ENCODE measurements at places on chromosomes 2 and 18.
A peak's percentile ranks its signal among the peaks of the same experiment; 100 is the strongest.

DNA sequence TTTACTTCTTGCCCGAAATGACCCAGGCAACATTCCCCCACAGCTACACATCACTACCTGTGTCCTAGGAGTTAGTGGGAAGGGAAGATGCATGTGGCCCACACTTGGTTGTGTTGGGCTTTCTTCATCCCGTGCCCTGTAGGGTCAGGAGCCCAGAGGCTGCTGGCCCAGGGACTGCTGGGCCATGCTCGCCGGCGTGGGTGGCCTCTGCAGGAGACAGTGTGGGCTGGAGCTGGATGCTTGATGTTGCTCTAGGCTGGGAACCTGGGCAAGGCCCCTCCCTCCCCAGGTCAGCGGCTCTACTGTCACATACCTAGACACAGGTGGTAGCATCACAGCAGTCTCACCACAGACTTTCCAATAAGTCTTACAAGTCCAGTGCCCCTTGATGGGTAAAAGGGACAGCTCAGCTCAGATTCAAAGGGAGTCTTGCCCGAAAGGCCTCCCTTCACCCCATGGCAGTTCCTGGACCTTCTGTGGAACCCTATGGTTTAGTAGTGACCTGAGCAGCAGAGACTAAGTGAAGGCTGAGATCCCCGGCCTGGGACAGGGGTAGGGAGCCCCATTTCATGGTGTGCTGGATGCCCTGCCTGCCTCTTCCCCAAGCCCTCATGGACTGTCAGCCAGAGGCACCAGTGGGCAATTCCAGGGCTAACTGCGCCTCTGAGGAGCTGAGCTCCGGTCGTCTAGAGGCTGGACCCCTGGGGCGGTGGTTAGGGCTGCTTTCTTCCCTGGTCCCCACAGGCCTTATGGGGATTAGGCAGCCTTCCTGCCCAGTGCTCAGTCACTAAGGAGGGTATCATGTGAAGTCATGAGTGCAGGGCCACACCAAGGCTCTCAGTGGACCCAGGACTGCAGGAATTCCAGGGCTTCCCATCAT, 45.4 kb upstream of the FAHD2A start:
- DNase-seq: no peak

DNA sequence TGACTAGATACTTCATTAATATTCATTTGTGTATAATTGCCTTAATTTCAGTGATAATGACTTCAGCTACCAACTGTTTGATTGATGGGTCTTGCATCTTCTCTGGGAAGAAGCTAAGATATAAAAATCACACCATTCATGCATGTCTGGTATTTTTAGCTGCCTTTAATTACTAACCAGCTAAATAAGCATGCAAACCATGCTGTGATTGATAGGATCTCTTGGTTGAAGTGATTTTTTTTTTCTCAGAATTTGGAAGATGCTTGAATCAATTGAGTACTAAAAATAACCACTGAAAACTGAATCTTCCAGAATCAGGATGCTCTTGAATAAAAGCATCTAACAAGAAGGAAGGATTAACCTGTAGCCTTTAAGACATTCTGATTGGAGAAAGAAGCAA, 668.8 kb downstream of the TDRD15 start:
- no peak for DNase-seq

DNA sequence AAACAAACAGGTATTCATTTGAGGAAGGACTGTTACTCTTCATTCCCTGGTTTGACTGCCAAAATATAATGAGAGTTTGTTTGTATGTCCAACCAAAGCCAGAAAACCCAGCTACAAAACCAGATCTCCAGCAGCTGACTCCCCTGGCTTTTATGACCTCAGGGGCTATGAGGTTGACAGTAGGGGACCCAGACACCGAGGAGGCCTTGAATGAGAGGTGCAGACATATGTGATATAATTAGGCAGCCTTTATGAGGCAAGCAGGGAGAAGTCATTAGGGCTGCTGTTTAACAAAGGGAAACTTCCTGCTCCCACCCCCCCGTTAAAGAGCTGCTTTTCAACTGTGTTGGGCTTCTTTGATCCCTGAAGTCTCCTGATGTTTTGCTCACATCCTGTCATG, 236.7 kb downstream of the SLC4A3 start:
- DNase-seq: no peak

DNA sequence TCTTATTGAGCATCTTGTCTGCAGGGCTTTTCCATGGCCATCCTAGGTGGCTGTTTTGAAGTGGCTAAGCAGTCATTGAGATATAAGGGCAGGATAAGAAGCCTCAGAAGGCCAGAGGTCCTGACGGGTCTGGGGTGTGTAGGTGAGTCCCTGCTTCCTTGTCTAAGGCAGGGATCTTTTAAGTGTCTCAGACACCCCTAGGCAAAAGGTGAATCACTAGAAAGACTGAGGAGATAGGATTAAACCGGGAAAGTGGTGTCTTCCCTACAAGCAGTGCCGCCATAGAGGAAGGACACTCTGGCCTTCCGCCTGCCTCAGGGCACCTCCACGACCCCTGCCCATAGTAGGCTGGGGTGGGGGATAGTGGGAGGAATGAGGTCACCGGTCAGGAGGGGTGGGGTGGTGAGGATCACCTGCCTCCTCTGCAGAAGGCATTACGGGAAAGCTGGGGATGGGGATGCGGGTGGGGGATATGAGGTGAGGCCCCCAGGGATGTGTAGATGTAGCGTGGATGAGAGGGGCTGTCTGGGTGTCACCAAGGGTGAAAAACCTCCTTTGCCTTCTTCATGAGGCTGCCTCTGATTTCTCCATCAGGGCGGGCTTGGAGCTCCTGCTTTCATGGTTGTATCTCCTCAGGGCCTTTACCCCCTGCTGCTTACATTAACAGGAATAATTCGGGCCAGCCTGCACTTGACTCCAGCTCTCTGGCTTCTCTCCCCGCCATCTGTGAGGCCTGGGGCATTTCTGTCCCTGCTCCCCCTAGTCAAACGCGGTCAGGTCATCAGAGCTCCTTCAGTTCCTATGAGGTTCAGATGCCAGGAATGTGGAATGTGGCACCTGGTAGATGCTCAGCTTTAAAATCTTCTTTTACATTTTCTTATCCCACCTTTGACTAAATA, 244.0 kb downstream of the DYSF start:
- no peak for DNase-seq

DNA sequence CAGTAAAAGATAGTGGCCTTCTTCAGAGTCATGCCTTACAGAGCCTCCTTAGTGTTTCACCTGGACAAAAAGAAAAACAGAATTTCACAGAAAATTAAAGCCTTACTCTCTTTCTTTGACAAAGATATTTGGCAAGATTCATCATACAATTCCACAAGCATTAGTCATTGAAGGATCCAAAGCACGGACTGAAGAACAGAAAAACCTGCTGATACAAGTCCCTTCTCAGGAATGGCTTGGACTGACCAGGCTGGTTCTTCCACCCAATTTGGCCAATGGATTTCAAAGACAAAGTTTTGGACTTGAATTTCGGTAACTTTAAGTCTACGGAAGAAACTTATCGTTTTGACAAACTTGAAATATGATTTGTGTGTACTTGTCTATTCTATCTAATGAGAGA, 39.1 kb upstream of the GALNT3 start:
- DNase-seq: no peak

DNA sequence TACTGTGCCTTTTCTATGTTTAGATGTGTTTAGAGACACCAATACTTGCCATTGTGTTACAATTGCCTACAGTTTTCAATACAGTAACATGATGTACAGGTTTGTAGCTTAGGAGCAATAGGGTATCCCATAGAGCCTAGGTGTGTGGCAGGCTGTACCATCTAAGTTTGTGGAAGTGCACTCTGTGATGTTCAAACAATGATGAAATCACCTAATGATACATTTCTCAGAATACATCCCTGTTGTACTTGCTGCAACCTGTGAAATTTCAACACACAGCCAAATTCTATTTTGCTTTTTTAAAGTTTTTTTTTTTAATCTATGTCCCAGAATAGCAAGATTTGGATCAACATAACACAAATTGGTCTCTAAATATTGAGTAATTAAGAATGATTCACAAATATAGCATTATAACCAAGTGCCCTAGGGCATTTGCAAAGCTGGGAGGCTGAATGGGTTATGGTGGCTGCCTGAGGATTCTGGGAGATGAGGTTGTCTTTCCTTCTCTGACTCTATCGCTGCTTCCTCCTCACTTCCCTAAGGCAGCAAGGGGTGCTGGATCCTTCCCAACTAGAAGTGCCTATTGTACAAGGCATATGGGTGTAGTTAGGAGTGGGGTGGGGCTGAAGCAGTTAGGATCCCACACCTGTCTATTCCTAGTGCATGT, 78.3 kb downstream of the SKA1 start:
- DNase-seq: no peak

- DNase-seq: no peak
Measured at GRCh38 chr2:157480182-157480961, 36.5 kb upstream of the CYTIP start.

DNA sequence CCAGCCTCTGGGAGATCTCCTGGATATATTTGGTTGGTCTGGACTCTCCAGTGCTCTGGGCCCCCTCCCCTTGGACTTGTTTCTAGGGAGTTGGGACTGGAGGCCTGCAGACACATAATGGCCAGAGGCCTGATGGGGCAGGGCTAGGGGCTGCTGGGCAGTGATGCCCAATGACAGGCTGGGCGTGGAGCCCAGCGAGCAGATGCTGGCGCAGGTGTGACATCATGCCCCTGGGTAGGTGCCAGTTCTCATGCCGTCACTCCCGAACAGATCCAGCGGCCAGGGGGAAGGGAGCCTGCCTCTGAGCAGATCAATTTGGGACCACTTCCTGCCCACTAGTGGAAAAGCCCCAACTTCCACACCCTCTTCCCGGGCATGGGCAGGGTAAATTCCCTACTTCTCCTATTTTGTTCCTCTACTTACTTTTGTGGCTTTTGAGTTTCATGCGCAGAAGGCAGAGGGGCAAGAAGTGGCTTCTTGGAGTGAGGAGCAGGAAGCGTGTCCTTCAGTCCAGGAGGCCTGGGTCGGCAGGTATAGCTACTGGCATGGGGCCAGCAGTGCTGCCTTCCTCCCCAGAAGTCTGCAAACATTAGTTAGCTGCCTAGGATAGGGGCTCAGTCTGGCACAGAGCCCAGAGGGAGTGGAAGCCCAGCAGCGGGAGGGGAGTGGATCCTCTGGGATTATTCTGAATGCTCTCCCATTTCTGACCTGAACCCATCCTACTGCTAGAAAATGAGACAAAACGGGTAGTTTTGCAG, 6.1 kb downstream of the MPV17 start:
- peak; percentile 73 for DNase-seq

DNA sequence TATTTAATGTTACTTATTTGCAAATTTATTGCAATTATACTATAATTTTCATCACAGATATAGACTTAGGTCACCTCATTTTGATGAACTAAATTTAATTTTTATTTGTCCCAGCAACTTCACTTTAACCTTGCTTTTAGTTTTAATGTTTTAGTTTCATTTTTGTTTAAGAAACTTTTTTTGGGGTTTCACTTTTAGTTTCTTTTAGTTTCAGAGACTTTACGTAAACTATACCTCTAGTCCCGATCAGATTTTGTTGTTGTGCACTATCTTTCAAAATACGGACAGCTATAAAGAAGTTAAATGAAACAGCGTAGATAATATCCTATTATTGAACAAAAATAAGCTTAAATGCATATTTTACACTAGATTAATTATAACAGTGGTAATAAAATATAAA, 460.5 kb downstream of the ERBB4 start:
- no peak for DNase-seq

DNA sequence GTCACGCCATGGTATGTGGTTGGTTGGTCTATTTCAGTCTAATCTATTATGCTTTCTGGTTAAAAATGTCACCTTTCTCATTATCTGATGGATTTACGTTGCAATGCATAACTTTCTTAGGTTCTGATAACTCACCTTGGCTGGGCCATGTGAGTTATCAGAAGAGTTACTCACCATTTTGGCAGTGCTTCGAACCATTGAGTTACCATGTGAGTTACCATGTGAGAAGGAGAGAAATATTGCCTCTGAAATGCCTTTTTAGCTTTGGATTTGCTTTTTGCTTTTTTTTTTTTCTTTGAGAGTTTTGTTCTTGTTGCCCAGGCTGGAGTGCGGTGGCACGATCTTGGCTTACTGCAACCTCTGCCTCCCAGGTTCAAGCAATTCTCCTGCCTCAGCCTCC, 1.6 kb downstream of the SMARCAL1 start:
- no peak for DNase-seq

DNA sequence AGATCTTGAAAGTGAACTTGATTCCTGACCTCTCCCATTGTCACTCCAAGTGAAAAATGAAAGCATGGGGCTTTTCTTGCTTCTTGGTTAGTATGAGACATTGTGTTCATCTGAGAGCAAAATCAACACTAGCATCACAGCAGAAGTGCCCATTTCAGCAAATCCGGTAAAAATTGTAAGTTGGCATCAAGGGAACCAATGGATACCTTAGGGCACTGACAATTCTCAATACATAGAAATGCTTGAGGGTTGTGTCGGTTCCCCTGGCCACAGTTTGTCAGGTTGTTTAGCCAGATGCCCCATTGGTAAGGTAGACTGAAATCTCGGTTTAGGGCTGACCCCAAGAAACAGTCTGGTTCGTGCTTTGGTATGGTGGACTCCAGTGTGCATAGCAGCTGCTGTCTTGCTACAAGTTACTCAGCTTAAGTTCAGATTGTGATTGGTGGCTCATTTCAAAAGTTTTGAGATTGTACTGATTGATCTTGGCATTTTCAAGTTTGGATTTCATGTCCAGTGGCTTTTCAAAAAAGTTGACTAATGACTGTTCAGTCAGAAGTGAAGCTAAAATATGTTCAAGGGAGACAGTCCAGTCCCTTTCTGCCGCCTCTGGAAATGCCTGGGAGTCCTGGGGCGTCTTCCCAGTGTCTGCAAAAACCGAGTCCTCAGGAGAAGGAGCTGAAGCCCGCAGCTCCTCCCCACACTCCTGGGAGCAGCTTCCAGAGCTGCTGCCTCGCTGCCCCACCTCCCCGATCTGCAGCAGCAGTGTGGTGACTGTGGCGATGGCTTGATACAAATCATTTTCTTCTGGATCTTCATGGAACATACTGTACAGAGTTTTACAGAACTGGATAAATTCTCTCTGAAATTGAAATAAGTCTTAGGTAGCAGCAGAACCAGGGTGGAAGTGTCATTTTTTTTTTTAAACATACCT, 5.6 kb downstream of the RPL31 start:
- DNase-seq: no peak

DNA sequence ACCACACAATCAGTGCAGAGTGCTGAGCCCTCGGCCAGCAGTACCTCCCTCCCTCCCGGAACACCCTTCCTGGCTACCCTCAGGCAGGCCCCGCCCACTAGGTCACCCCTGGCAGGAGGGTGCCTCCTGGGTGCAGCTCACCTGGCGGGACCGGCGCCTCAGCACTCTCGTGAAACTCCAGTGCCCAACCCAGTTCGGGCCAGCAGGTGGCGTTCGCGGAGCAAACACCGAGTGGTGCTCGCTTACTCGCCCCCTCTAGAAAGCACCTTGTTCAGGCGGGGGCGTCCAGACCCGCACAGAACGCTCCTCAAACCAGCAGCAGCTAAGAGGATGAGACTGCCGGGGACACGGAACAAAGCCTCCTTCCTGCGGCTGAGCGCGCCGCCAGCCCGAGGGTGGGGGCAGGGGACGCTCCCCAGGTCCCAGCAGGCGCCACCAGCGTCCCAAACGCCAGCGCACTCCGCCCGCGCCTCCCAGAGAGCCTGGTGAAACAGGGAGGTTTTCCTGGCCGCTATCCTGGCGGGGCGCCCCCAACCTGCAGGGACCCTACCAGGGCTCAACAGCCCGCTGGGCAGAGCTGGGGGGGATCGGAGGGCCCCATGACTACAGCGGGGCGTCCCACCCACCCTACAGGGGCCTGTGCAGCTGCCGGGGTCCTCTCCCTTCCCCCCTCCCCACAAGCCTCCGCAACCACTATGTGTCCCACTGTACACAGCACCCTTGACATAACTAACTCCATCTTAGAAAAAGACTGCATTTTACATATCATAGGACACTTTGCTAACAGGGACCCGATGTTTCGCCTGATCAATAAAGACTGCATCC, 44.7 kb downstream of the MRPS5 start:
- DNase-seq: peak; percentile 78

GRCh38 chr2:30979822-30980245, 158.4 kb downstream of the GALNT14 start:
- no peak for DNase-seq
